ENCODE measurements at places on chromosomes 3 and 15.
A peak's percentile ranks its signal among the peaks of the same experiment; 100 is the strongest.

GRCh38 chr15:67256051-67256450 is 1.5 kb downstream of the IQCH start:
- H3K36me3 ChIP-seq: no peaks in the 10 kb centered on the region
- H3K27me3 ChIP-seq: no peaks in the 10 kb centered on the region
- H3K4me3 ChIP-seq: no peak overlapping the region
- no peak for DNase-seq
- H3K27ac ChIP-seq: no peak overlapping the region

DNA sequence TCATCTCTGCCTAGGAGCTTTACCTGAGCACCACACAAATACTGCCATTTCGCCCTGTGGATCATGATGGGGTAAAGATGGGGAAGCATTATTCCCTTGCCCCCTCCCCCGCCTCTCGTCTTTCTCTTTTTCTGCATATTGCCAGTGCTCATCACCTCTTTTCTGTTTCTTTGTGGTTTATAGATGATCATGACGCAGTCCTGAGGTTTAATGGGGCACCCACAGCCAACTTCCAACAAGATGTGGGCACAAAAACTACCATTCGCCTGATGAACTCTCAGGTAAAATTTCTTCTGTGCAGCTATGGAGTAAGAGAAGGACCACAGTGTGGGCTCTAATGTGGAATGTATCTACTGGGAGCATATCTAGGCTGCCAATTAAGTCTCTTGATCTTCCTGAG is 88.2 kb downstream of the RPL39L start:
- H3K27ac ChIP-seq: no peak overlapping the region
- no peaks in the 10 kb centered on the region for H3K27me3 ChIP-seq
- no peak for DNase-seq
- H3K4me3 ChIP-seq: no peak overlapping the region
- H3K36me3 ChIP-seq: no peaks in the 10 kb centered on the region

DNA sequence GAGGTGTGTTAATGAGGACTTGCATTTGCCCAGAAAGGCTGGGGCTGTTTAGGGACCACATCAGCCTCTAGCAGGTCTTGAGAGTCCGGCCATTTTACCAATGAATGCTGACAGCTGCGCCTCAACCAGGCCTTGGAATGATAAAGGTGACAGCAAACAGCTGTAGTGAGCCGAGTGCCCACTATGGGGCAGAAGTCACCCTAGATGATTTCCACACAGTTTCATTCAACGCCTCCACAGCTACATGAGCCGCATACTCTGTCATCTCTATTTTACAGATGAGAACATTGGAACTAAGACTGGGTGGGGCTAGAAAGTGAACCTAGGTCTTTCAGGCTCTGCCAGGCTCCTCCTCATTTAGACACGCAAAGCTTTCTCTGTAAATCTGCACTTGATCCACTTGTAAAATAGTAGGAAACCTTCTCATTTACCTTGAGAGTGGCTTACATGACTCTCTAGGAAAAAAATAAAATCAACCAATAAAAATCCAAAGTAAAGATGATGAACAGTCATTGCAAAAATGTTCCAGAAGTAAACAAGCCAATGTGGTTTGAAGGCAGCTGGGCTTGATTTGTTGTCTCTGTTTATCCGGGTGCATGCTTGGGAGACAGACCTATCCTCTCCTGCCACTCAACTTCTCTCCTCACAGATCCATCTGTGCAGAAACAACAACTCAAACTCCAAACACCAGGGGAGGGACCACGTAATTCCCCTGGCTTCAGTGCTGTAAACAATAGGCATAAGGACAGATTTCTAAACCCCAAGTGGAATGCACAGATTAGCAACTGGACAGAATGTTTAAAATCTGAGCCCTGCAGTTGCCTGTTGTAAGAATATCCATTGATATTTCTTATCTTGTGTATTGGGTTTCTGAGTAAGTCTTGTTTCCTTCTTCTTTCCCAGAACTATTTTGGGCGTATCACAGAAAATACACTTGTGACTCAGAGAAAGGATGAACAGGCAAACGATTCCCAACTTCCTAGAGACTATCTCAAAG is 31.5 kb upstream of the LDHAL6B start:
- peak overlapping the region; percentile 60 for H3K27ac ChIP-seq
- no peaks in the 10 kb centered on the region for H3K27me3 ChIP-seq
- H3K4me3 ChIP-seq: no peak overlapping the region

DNA sequence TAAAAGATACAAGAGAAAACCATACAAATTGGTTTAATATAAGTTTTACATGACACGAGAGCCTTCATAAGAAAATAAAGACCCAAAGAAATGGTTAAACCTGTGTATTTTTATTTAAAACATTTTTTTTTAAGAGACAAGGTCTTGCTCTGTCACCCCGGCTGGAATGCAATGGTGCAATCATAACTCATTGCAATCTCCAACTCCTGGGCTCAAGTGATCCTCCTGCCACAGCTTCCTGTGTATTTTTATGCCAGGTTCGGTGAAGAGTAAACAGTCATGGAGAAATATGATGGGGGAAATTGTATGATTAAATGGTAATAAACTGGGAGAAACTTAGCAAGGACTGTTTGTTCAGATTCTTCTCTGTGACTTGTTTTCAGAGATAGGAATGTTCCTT is 441.0 kb downstream of the TUSC7 start:
- no peak for DNase-seq
- H3K27ac ChIP-seq: no peak overlapping the region
- H3K36me3 ChIP-seq: no peaks in the 10 kb centered on the region
- H3K4me3 ChIP-seq: no peak overlapping the region

DNA sequence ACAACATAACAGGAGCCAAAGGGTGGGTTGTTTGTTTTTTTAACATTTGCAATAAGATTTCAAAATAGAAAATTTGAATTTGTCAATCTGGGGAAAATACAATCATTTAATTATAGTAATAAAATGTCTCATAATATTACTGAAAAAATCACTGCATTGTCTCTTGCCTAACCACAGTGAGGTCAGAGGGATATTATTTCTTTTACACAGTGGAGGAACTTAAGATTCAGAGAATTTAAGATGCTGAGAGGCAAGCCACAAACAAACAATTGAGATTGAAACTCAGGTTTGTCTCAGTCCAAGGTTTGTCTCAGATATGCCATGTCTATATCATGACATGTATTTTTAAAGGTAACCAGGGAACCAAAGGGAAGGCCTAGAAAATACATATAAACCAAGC is 428.7 kb downstream of the FOXP1 start:
- H3K4me3 ChIP-seq: no peak overlapping the region
- H3K4me1 ChIP-seq: no peaks in the 10 kb centered on the region
- DNase-seq: no peak

DNA sequence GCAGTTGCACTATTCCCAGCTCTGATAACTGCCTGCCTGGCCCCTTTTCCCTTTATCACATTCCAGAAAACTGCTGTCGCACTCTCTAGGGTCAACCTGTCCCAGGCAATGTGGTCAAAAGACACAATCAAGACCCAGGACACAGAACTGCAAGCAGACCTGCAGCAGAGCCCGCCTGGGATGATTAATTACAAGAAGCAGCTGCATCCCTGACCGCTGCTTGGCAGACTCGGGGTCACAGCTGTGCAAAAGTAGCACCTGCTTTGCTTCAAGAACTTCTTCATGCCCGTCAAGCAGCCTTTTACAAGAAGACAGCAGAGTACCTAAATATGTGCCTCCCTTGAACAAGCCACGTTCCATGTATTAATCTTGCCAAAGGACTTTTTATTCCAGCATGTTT is 120.0 kb upstream of the ST8SIA2 start:
- no peaks in the 10 kb centered on the region for H3K36me3 ChIP-seq
- no peaks in the 10 kb centered on the region for H3K4me1 ChIP-seq
- H3K27ac ChIP-seq: no peak overlapping the region
- H3K4me3 ChIP-seq: no peak overlapping the region

- no peaks in the 10 kb centered on the region for H3K27me3 ChIP-seq
- H3K36me3 ChIP-seq: no peaks in the 10 kb centered on the region
- no peak for DNase-seq
These were observed 110.1 kb upstream of the LPP start for GRCh38 chr3:188043891-188044290.

DNA sequence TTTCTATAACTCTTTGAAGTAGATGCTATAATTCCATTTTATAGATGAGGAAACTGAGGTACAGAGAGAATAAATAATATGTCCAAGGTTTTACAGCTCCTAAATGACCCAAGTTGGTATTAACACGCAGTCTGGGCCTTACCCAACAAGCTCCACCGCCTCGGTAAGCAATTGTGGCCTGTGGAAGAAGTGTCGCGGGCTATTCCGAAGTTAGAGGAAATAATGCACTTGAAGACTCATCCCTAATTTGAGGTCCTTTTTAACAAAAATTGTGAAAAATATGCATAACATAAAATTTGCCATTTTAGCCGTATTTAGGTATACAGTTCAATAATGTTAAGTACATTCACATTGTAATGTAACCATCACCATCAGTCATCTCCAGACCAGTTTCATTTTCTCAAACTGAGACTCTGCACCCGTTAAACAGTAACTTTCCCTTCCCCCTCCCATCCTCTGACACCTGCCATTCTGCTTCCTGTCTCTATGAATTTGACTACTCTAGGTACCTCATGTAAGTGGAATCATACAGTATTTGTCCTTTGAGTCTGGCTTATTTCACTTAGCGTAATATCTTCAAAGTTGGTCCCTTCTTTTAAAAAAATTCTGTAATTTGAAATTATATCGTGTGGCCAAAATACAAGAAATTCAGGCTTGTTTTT is 18.2 kb downstream of the IDH3A start:
- no peak for DNase-seq
- H3K4me3 ChIP-seq: no peak overlapping the region
- no peaks in the 10 kb centered on the region for H3K27me3 ChIP-seq
- H3K27ac ChIP-seq: no peak overlapping the region

- no peak overlapping the region for H3K27ac ChIP-seq
- H3K36me3 ChIP-seq: no peaks in the 10 kb centered on the region
- no peak overlapping the region for H3K4me3 ChIP-seq
These were observed 492.7 kb downstream of the NTRK3 start for GRCh38 chr15:87763837-87764236.

DNA sequence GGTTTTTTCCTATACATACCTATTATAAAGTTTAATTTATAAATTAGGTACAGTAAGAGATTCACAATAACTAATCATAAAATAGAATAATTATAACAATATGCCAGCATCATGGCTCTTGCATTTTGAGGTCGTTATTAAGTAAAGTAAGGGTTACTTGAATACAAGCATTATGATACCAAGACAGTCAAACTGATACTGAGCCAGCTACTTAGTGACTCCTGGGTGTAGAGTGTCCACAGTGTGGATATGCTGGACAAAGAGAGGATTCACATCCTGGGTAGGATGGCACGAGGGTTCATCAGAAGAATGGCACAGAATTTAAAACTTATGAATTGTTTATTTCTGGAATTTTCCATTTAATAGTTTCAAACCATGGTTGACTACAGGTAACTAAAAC is 157.2 kb upstream of the IL12A start:
- H3K4me1 ChIP-seq: no peaks in the 10 kb centered on the region
- H3K36me3 ChIP-seq: no peaks in the 10 kb centered on the region
- DNase-seq: no peak
- no peak overlapping the region for H3K4me3 ChIP-seq
- no peaks in the 10 kb centered on the region for H3K27me3 ChIP-seq
- no peak overlapping the region for H3K27ac ChIP-seq

DNA sequence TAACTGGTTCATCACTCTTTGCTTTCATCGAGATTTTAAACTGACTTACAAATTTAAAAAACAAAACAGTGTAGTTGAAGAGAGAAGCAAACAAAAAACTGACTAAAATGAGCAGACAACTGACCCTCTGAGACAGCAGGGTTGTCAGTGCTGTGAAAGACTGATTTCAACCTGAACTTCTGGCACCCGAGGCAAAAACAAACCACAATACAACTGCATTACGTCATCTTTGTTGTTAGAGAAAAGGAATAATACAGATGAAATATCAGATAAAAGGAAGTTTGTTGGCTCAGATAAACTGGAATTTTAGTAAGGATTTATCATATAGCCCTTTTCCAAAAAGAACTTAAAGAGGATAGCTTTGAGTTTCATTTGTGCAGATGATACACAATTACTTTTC is 51.1 kb downstream of the PARP15 start:
- no peak overlapping the region for H3K27ac ChIP-seq
- no peaks in the 10 kb centered on the region for H3K27me3 ChIP-seq
- no peak overlapping the region for H3K4me3 ChIP-seq
- DNase-seq: no peak
- H3K36me3 ChIP-seq: no peaks in the 10 kb centered on the region
- H3K4me1 ChIP-seq: no peaks in the 10 kb centered on the region

GRCh38 chr15:63905558-63906265 is 72.0 kb upstream of the HERC1 start:
- no peak overlapping the region for H3K27ac ChIP-seq
- no peak for DNase-seq
- H3K36me3 ChIP-seq: no peaks in the 10 kb centered on the region

DNA sequence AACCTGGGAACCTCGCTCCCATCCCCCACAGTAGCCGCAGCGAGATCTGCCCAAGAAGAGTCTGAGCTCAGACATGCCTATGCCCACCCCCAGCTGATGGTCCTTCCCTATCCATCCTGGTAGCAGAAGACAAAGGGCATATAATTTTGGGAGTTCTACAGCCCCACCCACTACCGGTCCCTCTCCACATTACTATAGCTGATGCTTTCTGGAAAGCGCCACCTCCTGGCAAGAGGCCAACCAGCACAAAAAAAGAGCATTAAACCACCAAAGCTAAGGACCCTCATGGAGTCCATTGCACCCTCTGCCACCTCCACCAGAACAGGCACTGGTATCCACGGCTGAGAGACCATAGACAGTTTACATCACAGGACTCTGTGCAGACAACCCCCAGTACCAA is 168.4 kb downstream of the MEGF11 start:
- H3K27me3 ChIP-seq: no peaks in the 10 kb centered on the region
- H3K4me3 ChIP-seq: no peak overlapping the region
- no peaks in the 10 kb centered on the region for H3K4me1 ChIP-seq
- no peak overlapping the region for H3K27ac ChIP-seq
- DNase-seq: no peak

GRCh38 chr3:152193673-152194267 is 75.0 kb upstream of the MBNL1 start:
- peak overlapping the region; percentile 3 for H3K4me3 ChIP-seq
- no peaks in the 10 kb centered on the region for H3K4me1 ChIP-seq
- no peak overlapping the region for H3K27ac ChIP-seq

DNA sequence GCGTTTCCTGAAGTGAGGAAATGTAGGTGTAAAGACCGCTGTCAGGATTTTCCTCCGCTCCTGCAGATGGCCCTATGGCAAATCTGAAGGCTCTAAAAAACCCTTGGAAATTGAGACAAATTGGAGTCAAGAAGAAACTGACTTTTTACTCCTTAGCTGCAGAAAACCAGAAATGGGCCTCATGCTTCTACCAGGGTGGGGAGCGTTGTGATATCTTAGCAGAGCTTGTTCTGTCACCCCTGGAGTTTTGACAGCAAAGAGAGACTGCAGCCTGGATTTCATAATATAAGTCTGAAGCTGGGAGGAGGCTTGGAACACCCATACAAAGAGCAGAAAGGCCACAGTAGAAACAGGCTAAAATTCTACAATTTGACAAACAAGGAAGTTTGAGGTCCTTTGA is 283.0 kb upstream of the PLSCR5 start:
- H3K4me3 ChIP-seq: no peak overlapping the region
- DNase-seq: no peak
- H3K27ac ChIP-seq: no peak overlapping the region

Measured in breast epithelium (tissue), 4 donors.